Stimulated activated CD8-positive, alpha-beta memory T cell treated with anti-CD3 and anti-CD28 coated beads, Interleukin-4, amount 100 ng/mL, for 1 hour (primary cell): ENCODE measurements at places on chromosomes 7 and 10.

GRCh38 chr10:132168571-132169030 lies 18.1 kb upstream of the DPYSL4 start:
- DNase-seq = no peak

DNA sequence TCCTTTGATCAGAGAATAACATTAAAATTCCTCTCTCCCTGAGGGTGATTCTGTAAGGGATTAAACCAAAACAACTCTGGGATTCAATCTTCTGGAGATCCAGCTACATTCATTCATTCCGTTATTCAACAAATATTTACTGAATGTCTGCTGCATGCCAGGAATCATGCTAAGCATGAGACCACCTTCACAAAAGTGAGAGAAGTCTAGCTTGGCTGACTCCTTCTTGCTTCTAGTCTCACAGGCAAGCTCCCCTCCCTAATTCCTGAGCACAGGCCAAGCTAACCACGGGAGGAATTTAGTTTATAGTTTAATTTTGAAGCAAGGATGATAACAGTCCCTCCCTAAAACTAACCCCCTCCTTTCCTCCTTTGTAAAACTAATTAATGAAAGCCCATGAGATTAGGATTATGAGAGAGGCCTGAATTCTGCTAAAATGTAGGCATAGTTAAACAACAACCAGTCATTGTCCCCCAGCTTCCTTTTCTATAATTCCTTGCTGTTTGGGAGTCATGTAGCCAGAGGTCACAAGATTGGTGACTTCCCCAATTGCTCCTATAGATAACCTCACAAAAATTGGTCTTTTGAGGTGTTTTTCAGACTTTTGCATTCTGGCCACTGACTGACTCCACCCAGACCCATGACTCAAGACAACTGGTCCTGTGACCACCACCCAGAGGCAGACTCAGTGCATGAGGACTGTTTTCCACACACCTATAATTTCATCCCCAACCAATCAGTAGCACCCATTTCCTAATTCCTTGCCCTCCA lies 113.5 kb downstream of the ITGB8 start:
- no peak for DNase-seq

DNA sequence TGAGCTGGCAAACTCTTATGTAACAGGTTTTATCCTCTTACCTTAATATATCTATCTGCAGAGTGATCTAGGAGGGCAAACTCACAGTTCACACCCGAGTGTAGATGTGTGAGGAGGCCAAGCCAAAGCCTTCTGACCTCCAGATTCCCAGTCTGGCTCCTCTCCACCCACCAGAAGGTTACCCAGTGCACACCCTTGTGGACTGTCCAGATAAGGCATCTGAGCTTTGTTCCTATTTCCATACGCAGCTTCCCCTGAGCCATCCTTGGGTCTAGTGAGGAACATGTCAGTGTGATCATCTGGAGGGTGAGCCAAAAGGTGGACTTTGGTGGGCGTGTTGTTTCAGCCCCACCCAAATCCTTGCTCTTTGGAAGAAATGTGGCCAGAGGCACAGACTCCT lies 203.0 kb upstream of the MEOX2 start:
- DNase-seq = no peak

- no peak for DNase-seq
These were observed 494 bp downstream of the VSIR start for GRCh38 chr10:71772832-71773220.

- peak; percentile 13 for DNase-seq
These were observed 45.2 kb upstream of the BHLHA15 start for GRCh38 chr7:98165827-98166667.

GRCh38 chr10:105352827-105353226 lies 711.7 kb downstream of the SORCS3 start:
- no peak for DNase-seq

GRCh38 chr7:31106303-31107105 lies 54.4 kb downstream of the ADCYAP1R1 start:
- DNase-seq = no peak

- no peak for DNase-seq
These were observed 197.1 kb downstream of the DOCK4 start for GRCh38 chr7:112009081-112009480.

GRCh38 chr7:42174391-42174912 lies 62.6 kb downstream of the GLI3 start:
- DNase-seq = no peak

- DNase-seq = no peak
These were observed 11.8 kb downstream of the MOSPD3 start for GRCh38 chr7:100623951-100624824.

- no peak for DNase-seq
These were observed 81.5 kb downstream of the LYZL1 start for GRCh38 chr10:29370097-29371092.

DNA sequence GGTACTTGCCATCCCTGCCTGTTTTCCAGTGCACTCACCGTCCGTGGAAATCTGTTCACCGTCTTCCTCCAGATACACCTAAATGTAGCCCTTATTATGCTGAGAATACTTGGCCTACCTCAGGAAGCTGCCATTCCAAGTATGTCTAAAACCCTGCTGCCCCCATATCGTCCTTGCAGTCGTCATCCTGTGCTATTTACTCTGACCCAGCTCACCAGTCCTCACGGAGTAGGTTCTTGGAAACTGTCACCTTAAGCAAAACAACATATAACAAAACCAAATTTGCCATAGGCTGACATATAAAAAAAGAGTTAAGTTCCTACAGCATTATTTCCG lies 880 bp upstream of the PIP4K2A start:
- no peak for DNase-seq
